ENCODE measurements at places on chromosomes 3 and 15.

DNA sequence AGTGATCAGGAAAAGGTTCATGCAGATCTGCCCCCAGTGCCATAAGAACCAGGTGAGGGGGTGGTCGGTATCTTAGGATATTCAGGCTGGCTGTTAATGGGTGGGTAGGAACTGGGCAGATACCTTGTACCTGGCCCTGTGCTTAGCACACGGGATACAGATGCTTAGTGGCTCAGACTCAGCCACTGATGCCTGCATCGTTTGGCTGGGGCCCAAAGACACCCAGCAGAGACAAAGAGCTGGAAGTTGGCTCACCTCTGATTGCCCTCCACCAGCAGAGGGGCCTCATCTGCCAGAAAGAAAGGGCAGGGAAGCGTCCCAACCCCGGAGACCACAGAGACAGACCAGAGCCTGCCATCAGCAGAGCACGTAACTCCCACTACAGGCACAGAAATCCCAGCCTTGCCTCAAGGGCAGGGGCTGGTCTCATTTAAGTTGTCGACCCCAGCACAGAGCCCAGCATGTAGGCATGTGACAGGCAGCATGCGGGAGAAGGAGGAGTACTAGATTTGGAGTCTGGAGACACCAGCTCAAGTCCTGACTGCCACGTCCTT is 64.1 kb upstream of the SLC6A1 start:
- no peak for DNase-seq

GRCh38 chr15:93497291-93497690 is 408.3 kb upstream of the RGMA start:
- DNase-seq: no peak

DNA sequence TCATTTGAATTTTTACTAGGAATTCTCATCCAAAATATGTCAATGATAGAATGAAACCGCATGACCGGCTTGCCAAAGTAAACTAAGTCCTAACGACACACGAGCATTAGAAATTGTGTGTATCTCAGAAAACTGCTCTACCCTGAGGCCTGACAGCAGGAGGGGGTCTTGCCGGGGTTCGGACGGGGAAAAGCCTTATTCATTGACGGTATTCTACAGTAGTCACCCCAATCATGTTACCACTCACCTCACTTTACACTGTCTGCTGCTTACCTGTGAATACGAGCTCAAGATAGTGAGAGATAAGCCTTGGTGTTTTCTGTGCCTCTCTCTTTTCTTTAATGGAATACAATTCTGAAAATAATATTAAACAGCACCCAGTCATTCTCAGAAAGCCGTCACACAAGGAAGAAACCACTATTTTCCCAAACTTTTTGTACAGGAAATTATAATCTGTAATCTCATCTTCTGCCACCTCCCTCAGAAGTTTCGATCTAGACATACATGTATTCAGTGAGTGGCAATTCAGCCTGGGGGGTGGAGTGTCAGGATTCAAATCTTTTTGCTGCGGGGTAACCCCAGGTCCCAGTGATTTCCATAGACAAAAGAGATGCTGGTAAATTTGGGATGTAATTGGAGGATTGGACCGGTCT is 492 bp upstream of the FAM43A start:
- no peak for DNase-seq

GRCh38 chr3:30204126-30204525 is 402.3 kb upstream of the TGFBR2 start:
- DNase-seq: no peak

DNA sequence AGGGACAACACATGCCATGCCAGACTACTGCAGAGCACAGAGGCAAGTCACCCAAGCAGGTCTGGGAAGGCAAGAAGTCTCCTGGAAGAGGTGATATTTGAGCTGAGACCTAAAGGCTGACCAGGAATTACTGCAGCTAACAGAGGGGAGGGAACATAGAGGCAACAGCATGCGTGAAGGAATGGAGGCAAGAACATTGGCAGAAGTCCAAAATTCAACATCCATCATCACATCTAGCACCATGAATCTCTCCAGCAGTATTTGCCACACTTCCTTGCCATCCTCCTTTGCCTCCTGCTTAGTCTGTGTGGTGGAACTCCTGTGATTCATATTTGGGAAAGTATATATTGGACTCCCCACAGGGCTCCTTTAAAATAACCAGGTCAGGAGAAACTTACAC is 870 bp upstream of the TSEN2 start:
- DNase-seq: no peak

DNA sequence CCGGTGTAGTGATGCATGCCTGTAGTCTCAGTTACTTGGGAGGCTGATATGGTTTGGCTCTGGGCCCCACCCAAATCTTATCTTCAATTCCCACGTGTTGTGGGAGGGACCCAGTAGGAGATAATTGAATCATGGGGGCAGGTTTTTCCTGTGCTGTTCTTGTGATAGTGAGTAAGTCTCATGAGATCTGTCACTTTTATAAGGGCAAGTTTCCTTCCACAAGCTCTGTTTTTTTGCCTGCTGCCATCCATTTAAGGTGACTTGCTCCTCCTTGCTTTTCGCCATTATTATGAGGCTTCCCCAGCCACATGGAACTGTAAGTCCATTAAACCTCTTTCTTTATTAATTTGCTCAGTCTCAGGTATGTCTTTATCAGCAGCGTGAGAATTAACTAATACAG is 566.7 kb upstream of the NECTIN3 start:
- DNase-seq: no peak

DNA sequence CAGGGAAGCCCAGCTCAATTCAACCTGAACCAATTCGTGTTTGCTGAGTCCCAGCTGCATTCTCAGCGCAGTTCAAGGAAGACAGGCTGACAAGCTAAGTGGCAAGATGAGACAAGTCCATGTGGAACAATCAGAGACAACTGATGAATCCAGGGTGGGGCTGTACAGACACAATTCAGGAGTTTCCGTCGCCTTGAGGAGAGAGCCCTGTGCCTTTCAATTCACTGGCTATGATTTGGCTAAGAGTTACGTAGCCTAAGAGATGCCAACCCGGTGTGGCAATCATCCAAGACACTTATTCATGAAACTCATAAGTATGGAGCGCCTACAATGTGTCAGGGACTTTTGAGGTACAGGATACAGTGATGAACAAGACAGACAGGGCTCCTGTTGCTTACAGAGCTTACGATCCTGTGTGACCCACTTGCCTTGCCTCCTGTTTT is 15.5 kb upstream of the ZBED2 start:
- no peak for DNase-seq

- no peak for DNase-seq
Observed at GRCh38 chr3:53263907-53264306, 8.1 kb upstream of the TKT start.

DNA sequence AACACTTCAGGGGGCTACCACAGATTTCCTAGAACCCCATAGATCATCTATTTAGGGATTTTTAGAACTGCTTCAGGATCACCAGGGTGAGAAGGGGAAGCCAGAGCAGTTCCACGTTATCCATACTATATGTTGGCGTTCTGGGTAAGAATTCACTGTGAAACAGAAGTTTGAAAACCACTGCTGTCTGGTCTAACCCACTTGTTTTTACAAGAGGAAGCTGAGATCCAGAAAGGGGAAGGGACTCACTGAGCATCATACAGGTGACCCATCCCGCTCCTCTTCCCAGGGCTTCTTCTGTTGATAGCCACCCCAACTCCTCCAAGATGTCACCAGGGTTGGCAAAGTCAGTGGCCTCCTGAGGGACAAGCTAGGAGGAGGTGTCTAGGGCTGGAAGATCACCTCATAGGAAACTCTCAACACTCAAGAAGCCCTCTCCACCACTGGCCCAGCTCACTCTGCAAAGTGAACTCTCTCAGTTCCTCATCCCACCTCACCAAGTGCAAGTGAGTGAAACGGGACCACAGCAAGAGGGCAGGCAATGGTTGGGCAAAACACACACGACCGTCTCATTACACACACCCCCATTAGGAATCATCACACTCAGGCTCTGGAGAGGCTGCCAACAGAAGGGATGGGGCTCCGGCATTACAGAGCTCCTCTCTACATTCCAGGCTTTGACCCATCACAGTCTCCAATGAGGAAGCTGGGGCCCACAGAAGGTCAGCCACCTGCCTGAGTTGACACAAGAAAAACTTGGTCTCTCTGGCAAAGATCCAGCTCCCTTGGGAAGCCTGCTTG is 1.8 kb downstream of the DAPK2 start:
- no peak for DNase-seq

- peak; percentile 22 for DNase-seq
Observed at GRCh38 chr15:22895465-22896190, 57.2 kb downstream of the NIPA2 start.

- DNase-seq: no peak
Observed at GRCh38 chr3:9399337-9399703, 1.9 kb downstream of the SETD5 start.

DNA sequence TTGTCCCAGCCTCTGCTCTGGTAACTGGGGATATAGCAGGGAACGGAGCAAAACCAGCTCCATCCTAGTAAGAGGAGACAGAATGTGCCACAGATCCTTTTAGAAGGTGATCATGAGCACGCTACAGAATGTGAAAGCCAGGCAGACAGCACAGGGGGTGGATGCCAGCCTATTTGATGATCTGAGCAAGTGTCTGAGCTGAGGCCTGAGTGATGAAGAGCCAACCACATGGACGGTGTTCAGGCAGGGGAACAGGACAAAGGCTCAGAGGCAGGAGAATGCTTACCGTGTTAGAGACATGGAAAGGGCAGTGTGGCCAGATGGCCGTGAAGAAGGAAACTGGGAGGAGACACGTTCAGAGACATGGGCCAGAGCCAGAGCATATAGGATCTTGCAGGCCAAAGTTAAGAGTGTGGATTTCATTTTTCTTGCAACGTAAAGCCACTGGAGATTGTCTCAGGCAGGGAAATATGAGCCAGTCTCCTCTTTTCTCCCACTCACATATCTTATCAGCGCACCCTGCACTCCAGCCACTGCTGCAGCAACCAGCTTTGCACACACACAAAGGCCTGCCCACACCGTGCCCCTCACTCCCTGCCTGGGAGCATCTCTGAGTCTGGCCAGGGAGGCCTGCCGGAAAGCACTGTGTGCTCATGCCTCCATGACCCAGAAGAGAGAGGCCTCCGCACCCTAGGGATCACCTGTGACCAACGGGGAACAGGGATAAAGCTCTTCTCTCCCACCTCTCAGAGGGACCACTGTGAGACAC is 20.1 kb downstream of the RAB43 start:
- DNase-seq: no peak
